Ovary (tissue), 10 donors: ENCODE measurements at places on chromosomes 6 and 20. TPM values are rescaled to one million over a fixed set of nuclear protein-coding genes. Genes with fewer than 3 reads are reported as not detected.

Gene RPS6KA2
- 49.9 TPM for total RNA-seq

- H3K4me3 ChIP-seq = no peak overlapping the region
- no peaks in the 10 kb centered on the region for H3K27me3 ChIP-seq
- no peaks in the 10 kb centered on the region for H3K36me3 ChIP-seq
- H3K27ac ChIP-seq = no peak overlapping the region
- H3K4me1 ChIP-seq = no peaks in the 10 kb centered on the region
- DNase-seq = no peak
Observed at GRCh38 chr6:43793875-43794242, 23.8 kb downstream of the VEGFA start.

DNA sequence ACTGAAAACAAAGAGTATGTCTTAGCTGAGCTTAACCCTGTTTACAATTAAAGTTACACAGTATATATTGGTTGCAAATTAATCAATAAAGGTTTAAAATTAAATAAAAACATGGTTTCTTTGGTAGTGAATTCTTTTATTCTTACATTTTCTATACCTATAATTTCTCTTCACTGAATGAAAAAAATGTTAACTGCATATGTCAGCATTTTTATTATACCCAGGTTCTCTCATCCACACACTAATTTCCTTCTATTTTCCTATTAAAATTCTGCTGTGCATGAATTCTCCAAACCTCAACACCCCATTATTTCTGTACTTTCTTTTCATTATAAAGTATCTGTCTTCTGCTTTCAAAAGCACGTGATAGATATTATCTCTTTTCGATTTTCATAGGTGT lies 91.9 kb downstream of the TBC1D32 start:
- no peaks in the 10 kb centered on the region for H3K36me3 ChIP-seq
- H3K27me3 ChIP-seq = no peaks in the 10 kb centered on the region
- no peak overlapping the region for H3K4me3 ChIP-seq
- H3K27ac ChIP-seq = no peak overlapping the region
- DNase-seq = no peak

Gene COL21A1
- 3.1 TPM for total RNA-seq

DNA sequence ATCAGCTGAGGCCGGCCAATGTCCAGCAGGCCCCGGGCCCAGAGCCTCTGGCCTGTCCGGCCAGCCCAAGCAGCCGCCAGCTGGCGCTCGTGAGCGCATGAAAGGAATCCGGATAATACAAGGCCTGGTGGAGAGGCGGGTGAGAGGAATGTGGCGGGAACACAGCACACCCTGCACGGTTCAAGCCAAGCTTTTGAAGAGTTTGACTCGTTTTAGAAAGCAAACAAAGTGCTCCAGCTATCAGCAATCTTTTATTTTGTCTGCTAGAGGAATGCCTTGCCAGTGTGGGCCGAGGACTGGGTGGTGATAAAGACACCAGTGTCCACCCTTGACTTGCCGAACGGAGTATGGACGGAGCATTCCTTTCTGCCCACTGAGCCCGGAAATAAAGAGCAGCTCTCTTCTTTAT lies 9.3 kb upstream of the NEDD9 start:
- peaks cover 8% of the 10 kb centered on the region for H3K4me1 ChIP-seq
- peak; percentile 81 for DNase-seq
- H3K4me3 ChIP-seq = no peak overlapping the region
- no peaks in the 10 kb centered on the region for H3K36me3 ChIP-seq

Gene HLA-DQA2
- total RNA-seq = not detected

Gene COL11A2
- total RNA-seq = 0.53 TPM

Gene MYLK2
- not detected for total RNA-seq

- H3K4me1 ChIP-seq = no peaks in the 10 kb centered on the region
- no peak overlapping the region for H3K4me3 ChIP-seq
- no peak for DNase-seq
- H3K27me3 ChIP-seq = no peaks in the 10 kb centered on the region
Observed at GRCh38 chr6:64155063-64155462, 519.5 kb downstream of the PHF3 start.

- H3K27ac ChIP-seq = no peak overlapping the region
- no peak for DNase-seq
- no peak overlapping the region for H3K4me3 ChIP-seq
- no peaks in the 10 kb centered on the region for H3K27me3 ChIP-seq
- H3K36me3 ChIP-seq = no peaks in the 10 kb centered on the region
Observed at GRCh38 chr6:148460876-148461646, 118.4 kb downstream of the SASH1 start.

Gene PDE10A
- total RNA-seq = 133 TPM

Gene MOCS3
- 3.4 TPM for total RNA-seq

DNA sequence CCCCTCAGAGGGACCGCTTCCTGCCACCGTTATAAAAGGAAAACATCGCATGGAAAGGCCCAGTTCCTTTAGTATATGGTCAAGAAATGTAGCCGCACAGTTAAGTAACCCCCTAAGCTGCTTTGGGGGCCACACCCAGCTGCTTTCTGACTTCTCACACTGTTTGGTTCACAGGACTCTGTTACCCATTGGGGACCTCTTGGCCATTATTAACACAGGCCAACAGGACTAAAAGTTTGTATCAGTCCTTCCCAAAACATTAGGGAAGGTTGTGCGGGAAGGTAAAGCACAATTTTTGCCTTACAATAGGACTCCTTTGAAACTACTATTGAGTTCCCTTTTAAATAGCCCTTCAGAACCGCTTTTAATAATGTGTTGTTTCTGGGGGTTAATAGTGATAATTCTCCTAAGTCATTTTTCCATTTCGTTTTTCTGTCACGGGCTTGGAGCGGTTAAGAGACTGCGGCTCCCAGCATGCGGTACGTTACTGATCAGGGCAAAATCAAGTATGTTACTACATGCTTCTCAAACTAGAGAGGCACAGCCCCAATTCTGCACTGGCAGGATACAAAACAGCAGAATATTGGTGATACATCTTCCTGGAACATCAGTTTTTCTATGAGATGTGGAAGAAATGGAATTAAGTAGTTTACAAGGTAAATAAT lies 668 bp upstream of the RPP40 start:
- no peaks in the 10 kb centered on the region for H3K27me3 ChIP-seq
- no peak for DNase-seq
- no peaks in the 10 kb centered on the region for H3K4me1 ChIP-seq
- H3K4me3 ChIP-seq = peak overlapping the region; percentile 64
- no peaks in the 10 kb centered on the region for H3K36me3 ChIP-seq
